NCI-H2029 treated with DMSO at 0.1 percent for 48 hours (cell line): ENCODE measurements at places on chromosomes 3 and 15.

GRCh38 chr15:41501191-41501917, 7.7 kb downstream of the ITPKA start:
- DNase-seq, result no peak

- DNase-seq, result no peak
Observed at GRCh38 chr3:39188271-39189149, 3.9 kb downstream of the XIRP1 start.

DNA sequence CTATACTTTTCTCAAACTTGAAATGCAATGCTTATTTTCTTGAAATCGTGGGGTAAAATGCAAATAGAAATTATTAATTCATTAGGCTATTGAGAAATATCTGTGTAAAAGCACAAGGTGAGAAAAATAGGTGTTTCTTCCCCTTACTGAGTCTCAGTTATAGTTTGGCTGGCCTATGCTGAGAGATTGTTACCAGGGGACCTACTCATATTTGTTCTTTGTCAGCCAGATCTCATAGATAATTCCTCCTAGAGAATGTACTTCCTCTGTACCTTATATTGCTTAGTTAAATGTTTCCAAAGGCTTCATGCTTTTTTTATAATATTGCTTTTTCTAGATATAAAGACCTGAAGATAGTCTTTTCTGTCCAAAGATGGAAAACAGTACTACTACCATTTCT, 60.0 kb upstream of the TRPC1 start:
- no peak for DNase-seq

DNA sequence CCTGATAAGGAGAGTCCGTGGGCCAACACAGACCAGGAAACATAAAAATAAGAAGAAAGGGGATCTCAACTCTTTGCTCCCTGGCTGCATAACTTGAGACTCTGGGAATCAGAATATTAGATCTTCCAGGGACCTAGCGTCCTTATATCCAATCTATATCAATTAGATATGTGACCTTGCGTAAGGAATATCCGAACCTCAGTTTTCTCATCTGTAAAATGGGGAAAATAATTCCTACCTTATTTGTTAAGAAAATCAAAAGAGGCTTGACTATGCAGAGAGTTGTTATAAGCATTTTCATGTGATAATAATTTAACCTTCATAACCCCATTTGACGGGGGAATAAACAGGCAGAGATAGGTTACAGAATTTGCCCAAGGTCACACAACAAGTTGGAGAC, 7.1 kb upstream of the LIPC start:
- DNase-seq, result no peak

DNA sequence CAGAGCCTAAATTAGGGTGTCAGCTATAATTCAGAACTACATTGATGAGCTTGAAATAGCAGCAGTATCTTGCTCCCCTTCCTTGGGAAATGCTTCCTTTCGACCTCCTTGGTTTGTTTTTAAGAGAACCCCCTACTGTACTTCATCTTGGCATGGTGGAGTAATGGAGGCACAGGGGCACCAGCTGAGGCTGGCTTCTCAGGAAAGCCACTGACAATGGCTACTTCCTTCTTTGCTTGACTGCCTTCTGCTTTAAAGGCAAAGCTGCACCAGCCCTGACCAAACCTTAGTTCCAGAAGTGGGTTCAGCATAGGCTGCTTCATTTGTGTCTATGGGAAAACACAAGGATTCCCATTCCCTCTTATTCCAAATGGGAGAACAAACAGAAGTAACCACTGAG, 1.5 kb upstream of the FBXL22 start:
- no peak for DNase-seq

DNA sequence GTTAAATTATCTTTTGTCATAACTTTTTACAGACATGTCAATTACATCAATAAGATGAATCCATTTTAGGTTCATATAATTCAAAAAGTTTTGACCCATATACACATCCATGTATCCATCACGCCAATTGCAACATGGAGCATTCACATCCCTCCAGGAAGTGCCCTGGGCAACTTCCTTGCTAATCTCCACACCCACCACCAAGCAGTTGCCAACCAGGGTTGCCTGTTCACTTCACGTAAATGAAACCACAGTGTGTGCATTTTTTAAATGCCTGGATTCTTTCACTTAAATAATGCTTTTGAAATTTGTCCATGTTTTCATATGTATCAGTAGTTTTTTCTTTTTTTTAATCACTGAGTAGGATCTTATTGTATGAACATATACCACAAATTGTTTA, 40.7 kb upstream of the LYZL4 start:
- no peak for DNase-seq

DNA sequence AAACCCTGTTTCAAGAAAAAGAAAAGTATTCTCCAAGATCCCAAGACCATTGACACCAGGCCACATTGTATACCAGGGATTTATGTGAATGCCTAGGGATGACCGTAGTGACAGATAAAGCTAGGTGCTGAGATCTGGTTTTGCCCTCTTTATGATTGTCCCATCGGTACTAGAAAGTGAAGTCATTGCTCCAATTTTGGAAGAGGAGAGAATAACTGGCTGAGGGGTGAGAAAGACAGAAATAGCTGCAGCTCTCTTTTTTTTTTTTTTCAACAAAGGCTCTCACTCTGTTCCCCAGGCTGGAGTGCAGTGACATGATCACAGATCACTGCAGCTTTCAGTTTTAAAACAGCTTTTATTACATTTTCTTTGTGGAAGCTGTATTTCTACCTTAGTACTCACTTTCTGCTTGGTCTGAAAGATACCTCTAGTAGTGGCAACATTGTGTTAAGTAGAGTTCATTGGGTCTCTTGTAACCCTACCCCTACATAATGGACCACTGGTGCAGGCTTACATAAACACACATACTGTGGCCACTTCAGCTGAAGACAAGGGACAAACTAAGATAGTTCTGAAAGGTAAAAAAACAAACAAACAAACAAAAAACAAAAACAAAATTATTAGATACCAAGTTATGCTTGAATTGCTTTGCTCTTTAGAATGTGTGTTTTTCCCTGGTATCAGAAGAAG, 18.0 kb downstream of the ZSCAN29 start:
- DNase-seq, result no peak

DNA sequence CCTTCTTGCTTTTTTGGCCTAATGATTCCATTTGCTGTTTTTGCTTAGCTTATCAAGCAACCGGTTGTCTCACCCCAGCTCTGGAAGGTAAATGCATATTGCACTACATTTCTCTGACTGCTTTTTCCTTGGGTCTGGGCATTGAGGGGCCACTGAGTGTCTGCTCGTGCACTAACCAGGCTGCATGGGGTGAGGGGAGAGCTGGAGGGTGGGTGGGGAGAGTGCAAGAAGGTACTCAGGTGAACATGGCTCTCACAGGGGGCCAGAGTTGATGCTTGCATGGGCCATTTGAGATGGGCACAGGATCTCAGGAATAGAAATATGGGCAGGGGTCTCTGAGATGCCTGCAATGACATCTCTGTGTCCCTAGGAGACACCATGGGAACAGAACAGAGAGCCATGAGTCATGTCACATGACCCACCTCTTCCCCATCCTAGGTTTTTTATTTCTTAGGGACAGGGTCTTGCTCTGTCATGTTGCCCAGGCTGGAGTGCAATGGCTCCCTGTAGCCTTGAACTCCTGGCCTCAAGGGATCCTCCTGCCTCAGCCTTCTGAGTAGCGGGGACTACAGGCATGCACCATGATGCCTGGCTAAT, 6.2 kb downstream of the ALPK3 start:
- no peak for DNase-seq

DNA sequence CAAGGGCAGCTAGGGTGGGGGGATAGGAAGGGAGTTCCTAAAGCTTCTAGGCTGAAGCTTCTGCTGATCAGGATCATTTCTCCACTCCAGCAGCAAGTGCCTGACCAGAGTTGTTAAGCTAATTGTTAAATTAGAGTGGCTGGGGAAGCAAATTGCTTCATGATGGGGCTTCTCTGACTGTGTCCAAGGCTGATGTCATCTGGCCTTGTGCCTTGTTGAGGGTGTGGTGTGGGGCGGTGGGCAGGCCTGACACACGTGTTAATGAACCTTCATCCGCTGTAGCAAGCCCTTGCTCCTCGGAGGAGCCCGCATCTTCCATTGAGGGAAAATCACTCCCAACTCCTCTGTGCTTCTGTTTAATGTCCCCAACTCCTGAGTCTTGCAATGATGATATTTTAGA, 84.3 kb upstream of the ROPN1 start:
- no peak for DNase-seq

DNA sequence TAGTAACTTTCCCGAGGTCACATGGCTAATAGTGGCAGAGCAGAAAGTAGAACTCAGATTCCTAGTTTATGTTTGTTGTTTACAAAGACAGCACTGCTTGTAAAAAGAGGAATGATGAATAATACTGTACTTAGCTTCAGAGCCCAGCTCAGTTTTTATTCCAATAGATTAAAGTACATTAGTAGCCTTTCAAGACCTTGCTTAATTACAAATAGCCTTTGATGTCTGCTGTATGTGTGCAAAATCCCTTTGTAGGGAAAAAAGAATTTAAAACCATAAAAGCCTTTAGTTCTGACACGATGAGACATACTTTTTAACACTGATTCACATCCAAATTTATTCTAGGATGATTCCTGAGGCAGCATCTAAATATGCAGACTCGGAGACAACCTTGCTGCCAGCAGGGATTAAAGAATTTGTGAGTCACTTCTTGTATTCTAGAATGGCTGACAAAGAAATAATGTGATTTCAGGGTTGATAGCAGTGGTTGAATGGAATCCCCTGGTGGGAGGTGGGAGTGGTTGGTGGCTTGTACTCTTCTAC, 324.2 kb upstream of the TGFBR2 start:
- no peak for DNase-seq

DNA sequence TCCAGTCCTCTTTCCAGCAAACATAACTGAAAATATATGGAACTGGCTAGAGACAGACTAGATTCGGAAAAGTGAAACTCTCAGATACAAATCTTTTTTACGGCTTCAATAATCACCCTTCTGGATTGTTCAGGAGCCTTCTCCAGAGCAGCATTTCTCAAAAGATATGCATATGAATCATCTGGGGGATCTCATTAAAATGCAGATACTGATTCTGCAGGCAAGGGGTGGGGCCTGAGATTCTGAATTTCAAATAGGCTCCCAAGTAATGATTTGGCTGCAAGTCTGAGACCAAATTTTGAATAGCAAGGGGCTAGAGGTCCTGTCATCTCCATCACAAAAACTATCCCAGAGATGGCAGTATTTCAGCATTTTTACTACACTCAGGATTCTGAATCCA, 165.4 kb downstream of the CTNNB1 start:
- no peak for DNase-seq

DNA sequence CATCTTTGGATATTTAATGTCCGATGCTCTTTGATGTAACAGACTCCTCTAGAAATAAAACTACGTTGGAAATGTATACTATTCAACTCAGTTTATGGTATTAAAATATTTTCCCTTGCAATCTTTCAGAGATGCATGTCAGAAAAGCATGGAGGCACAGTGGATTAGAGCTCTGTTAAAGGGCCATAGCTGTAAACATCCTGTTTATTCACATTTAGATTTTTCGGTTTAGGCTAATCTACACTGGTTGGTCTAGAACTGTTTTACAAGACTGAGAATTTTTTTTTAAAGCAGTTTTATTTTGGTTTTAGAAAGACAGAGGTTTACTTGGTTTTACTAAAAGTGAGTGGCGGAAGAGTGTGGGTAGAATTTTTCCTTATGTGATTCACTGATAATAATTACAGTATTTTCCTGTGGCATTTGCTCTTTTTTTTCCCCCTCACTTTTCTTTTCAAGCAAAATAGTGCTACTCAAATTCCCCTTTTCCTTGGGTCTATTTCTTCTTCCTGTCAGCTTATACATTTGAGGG, 132.1 kb downstream of the IL1RAP start:
- no peak for DNase-seq

GRCh38 chr3:33237439-33237838, 18.8 kb upstream of the SUSD5 start:
- no peak for DNase-seq

- no peak for DNase-seq
Observed at GRCh38 chr3:27594096-27594690, 110.0 kb upstream of the SLC4A7 start.

- no peak for DNase-seq
Observed at GRCh38 chr3:78749056-78749455, 1018.7 kb downstream of the ROBO1 start.

- no peak for DNase-seq
Observed at GRCh38 chr15:96328181-96328876, 2.2 kb upstream of the NR2F2 start.

DNA sequence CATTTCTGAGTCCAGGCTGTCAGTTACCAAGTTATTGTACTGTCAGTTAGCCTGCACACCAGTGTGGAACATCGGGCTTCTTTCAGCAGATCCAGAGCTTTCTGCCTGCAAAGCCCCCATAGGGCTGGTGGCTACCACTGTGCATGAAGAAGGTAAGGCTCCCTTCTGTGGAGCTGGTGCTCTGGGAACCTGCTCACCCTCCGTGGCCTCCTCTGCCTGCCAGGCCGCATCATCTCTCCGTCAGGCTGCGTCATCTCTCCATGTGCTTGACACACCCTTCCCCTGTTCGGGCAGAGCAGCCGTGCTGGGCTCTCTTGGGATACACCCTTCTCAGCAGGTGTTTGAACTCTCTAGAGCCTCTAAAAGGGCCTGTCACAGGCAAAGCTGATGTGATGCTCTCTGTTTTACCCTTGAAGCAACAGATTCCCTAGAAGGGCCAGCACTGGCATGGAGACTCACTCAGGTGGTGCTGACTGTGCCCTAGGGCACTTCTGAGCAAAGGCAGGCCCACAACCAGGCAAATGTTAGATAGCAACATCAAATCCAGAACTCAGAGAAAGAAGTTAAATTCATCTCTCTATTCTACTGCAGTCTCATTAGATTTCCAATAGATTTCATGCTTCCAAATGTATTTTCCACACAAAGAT, 261.1 kb downstream of the EPHB1 start:
- DNase-seq, result no peak

DNA sequence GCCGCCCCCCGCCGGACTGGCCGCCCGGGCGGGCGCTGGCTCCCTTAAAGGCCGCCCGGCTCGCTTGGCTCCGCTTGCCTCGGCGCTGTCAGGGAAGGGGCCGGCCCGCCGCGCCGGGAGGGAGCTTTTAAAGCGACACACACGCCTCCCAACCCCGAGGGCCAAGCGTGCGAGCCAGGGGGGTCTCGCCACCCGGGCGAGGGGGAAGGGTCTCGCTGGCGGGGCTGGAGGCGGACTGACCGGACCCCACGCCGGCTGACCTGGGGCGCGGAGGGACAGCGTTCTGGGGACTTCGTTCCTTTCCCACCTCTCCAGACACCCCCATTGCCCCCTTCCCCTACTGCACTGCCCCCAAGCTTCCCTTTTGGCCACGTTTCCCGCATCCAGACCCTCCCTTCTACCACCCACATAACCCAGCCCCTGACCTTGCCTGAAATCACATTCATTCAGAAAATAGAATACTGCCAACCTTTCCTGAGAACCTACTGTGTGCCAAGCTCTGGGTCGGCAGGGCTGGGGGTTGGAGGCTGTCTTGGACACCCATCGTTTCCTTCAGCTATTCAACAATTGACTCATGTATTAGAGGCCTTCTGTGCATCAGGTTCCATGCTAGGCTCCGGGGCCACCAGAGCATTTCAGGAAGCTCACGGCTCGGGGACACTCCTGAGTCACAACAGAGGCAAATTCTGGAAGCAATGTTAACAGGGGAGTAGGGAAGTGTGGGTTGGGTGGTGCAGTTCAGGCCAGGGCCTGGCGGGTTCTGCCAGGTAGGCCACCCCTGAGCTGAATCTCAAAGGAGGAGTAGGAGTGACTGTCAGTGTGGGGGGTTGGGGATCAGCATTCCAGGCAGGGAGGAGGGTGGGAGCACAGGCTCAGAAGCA, at the start of gene INSYN1:
TSS of gene INSYN1 (minus strand) at position 102 of the 881 bp plus-strand sequence. CDS start 2,221 bp downstream, outside the sequence.
- no peak for DNase-seq
